ENCODE measurements at places on chromosomes 6 and 20.

DNA sequence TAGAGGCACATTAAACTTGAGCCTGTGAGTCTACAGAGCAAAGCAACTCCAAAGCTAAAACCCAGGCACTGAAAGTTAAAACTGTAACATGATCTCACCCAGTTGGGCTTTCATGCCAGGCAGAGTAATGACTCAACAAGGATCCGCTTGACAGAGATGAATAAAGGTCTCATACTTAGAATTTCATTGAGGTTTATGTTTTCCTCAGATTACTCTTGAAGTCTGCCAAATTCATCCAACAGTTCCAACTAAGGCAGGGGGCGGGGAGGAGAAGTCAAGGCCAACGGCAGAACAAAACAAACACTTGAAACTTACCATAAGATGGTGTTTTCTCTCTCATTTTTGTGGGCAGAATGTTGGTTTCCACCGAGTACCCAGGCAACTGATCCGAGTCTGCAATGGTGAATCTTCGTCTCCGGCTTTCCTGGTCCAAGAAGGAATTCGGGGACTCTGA lies 54.0 kb upstream of the IPCEF1 start:
- DNase-seq = peak; percentile 59

DNA sequence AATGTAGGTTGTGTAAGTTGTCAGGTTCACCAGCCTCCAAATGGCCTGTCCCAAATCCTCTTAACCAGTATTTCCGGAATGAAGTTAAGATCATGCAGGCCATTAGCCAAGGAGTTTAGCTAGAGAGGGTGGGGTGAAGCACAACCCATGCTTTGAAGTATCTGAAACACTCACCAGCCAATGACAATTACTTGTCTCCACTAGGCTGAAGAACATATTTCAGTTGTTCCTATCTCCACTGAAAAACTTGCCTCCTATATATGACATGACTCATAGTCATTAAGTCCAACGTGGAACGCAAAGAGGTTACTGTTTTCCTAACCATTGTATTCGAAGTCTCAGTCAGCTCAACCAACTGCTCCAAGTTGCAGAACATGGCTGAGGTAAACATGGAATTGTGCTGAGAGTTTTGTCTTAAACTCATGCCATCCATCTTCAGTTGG lies 37.4 kb upstream of the TNFAIP3 start:
- no peak for DNase-seq

GRCh38 chr6:105873211-105873704 lies 212.9 kb upstream of the PRDM1 start:
- DNase-seq = no peak

DNA sequence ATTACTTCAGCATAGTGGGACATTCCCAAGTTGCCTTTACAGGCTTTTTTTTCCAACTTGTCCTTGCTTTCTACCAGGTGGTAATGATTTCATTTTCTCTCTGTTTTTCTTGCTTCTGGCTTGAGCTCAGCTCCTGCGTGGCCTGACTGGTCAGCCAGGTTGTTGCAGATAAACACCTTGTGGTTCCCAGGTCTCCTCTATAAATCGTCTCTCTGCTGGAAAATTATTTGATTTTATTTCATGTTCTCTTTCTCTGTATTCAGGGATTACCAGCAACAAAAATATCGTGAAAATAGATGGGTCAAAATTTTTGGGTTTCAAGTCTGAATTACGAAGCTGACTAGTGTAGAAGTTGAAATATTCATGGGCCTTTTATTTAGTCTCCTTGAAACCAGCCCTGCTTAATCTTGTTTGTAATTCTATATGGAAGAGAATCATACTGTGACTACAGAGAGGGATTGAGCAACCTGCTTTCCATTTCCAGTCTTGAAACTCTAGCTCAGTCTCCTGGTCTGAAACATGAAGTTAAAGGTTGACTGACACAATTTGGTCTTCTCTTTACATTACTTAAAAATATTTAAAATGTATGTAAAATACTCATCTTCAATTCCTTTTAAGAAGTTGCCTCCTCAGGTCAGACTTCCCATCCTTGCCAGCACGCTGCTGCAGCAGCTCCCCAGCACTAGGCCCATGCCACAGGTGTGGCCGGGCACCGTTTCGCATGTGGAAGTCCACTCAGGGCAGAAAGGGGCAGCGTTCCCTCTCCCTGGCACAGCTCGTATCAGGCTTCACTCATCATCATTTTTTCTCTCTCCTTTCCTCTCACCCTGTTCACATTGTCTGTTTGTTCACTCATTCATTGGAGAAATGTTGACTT lies 7.1 kb downstream of the DUSP22 start:
- no peak for DNase-seq

DNA sequence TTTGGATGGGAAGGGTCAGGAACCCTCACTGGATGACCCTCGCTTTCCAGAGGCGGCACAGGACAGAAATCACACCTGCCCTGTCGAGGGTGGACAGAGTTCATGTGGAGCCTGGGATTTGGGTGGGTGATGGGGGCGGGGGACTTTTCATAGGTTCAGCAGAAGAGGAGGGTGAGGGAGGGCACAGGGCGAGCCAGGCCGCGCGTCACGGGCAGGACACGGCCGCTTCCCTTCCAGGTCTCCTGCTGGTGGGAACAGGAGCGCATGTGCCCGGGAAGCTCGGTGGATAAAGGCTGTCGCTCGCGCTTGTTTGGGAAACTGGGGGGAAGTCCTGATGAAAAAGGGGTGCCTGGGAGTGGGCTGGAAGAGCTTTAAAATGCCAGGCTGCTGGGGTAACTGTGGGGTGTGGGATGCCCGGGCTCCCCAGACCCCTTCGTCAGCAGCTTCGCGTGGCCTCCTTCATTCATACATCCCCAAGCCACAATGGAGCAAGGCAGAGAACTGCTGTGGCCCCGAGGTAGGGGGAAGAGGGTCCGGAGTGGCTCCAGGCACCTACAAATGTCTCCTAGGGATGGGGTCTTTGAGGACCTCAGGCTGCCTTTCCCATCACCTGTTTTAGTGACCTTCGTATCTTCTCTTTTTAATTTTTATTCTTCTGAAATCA lies 102.2 kb downstream of the DACT2 start:
- no peak for DNase-seq

DNA sequence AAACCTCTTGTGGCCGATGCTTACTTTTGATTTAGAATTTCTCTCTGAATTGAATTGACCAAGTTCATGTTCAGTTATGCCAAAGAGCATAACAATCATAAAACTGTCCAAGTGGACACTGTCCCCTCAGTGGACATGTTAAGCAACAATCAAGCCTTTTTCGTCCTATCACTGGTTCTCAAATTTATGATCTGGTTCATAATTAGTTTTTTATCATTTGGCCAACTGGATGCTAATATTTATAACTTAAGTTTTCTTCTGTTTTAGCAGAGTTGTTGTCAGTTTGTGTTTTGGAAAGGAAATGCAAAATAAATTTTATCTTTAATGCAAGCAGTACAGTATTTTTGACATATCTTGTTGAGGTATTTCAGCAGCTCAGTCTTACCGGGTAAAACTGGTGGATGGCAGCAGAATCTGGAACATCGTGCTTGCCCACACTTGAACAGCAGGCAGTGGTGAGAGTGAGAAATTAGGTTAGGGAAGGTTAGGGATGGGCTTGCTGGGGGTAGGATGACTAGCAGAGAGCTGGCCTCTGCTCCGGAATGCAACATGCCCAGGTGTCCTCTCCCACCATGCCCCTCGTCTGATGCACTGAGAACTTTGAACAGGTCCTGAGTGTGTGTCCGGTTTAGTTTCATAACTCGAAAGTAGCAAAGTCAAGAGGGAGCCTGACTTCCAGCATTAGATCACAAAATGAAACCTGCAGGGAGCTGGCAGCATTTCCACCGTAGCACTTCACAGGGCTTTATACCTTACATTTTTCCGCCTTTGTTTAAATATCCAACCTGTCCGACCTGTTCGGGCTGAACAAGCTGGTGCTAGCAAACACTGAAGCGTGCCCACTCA lies 93.1 kb downstream of the RREB1 start:
- DNase-seq = no peak

DNA sequence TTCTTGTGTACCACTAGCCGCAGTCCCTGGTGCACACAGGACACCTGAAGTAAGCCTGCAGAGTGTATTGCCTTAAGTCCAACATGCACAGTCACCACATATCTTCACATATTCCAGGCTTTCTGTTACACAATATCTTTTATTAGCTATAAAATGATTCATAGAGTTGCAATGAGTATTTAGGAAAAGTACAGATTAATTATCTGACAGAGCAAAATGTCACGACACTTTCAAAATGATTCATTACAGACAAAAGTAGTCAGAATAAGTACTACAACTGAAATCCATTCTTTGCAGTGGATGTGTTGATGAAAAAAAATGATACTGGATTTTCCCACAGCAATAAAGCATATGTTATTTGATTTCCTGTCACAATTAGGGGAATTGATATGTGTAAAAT lies 199.5 kb upstream of the ASCC3 start:
- no peak for DNase-seq

- no peak for DNase-seq
These were observed 4.0 kb downstream of the ELMO2 start for GRCh38 chr20:46402331-46402811.

DNA sequence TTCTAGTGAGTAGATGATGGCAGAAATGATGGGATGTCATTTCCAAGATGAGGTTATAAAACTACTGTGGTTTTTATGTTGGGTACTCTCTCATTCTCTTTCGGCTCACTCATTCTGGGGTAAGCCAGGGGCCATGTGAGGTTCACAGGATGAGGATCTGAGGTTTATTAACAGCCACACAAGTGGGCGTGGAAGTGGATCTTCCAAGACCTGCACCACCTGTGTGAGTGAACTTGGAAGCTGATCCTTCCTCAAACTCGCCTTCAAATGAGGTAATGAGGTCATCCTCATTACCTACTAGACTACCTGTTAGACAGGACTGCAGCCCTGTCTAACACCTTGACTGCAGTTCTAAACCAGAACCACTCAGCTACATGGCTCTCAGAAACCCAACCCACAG lies 45.1 kb upstream of the TAGAP start:
- DNase-seq = no peak

GRCh38 chr6:9984607-9985006 lies 430.3 kb downstream of the TFAP2A start:
- DNase-seq = no peak

DNA sequence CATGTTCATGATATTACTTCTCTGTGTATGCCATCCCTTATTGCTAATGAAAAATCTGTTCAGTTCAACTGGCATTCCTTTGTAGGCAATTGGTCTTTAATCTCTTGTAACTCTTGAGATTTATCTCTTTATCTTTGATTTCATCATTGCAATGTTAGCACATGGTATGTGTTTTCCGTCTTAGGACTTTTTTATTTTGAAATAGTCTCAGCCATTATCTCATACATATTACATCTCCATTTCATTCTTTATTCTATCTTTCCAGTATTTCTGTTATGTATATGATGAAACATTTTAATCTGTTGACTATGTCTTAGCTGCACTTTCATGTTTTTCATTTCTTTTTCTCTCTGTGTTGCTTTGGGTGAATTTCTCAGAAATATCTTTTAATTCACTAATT lies 58.1 kb downstream of the VSTM2L start:
- DNase-seq = no peak

- no peak for DNase-seq
These were observed 69.8 kb upstream of the RIN2 start for GRCh38 chr20:19688031-19688806.

GRCh38 chr6:117531346-117531745 lies 48.9 kb downstream of the DCBLD1 start:
- DNase-seq = no peak

GRCh38 chr6:45326698-45327417 lies 1.3 kb upstream of the RUNX2 start:
- no peak for DNase-seq

DNA sequence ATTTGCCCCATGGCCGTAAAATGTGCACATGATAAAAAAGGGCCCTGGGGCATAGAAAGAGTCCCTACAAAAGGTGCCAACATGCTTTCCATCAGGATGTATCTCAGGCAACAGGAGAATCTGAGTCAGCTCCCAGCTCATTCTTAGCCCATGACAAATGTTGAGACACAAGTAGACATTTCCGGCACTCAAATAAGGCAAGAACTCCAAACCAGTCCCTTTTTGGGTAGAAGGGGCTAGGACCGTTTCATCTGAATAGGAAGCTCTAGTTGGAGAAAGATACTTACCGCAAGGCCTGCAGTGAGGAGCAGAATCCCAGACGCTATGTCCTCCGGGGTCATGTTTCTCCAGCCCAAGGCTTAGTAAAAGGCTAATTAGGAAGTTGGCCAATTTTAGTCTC lies 261.0 kb upstream of the RIN2 start:
- no peak for DNase-seq

DNA sequence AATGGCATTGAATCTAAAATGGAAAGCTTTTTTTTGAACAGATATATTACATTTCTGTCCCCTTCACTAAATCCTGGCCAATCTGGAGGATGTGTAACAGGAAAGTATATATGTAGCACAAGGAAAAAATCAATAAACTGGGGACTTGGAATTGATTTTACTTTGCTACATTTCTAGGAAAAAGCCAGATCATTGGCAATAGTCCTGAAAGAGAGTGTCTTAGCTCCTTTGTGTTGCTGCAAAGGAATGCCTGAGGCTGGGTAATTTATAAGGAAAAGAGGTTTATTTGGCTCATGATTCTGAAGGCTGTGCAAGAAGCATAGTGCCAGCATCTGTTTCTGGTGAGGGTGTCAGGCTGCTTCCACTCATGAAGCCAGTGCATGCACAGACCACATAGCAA lies 574.9 kb downstream of the HTR1B start:
- no peak for DNase-seq

DNA sequence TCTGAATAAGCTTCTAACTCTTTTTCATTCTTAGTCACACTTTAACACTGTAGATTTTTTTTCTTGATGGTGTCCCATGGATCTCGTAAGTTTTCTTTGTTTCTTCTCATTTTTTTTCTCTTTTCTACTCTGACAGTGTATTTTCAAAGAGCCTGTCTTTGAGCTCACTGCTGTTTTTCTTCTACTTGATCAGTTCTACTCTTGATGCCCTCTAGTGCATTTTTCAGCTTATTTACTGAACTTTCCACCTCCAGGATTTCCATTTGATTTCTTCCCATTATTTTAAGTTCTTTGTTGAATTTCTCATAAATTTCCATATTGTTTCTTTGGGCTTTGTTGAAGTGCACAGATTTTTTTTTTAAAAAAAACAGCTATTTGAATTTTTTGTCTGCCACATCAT lies 2641.1 kb upstream of the DEFB115 start:
- DNase-seq = no peak

- no peak for DNase-seq
These were observed 7.1 kb downstream of the ESR1 start for GRCh38 chr6:151814614-151815013.

DNA sequence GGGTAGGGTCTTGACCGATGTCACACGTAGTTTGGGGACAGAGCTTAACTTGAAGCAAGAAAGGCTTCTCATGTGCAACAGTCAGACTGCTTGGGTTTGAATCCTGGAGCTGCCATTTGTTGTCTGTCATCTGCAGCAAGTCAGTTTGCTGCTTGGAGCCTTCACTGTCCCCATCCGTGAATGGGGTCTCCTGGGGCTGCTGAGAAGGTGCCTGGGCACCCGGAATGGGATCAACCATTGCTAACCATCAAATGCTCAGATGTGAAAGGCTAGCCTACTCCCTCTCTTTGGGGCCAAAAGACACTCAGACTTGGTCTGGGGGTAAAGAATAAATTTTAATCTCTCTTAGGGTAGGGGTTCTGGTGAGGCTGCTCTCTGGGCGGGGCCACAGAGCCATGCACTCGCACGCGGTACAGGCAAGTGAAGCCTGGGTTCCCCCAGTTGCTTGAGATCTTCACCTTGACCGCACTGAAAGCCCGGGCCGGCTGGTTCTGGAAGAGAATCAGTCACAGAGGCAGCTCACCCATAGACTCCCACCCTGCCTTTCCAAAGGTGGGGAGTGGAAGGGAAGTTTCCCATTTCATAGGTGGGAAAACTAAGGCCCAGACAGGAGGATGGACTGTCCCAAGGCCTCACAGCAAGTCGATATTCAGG lies 20.6 kb downstream of the SUN5 start:
- no peak for DNase-seq

GRCh38 chr20:43976547-43976946 lies 61.9 kb downstream of the TOX2 start:
- no peak for DNase-seq

All from hindlimb muscle (tissue), 1 donor.